ENCODE measurements at places on chromosomes 4 and X.
A peak's percentile ranks its signal among the peaks of the same experiment; 100 is the strongest.

GRCh38 chr4:17578482-17578891 lies 1.5 kb downstream of the LAP3 start:
- DNase-seq: no peak

DNA sequence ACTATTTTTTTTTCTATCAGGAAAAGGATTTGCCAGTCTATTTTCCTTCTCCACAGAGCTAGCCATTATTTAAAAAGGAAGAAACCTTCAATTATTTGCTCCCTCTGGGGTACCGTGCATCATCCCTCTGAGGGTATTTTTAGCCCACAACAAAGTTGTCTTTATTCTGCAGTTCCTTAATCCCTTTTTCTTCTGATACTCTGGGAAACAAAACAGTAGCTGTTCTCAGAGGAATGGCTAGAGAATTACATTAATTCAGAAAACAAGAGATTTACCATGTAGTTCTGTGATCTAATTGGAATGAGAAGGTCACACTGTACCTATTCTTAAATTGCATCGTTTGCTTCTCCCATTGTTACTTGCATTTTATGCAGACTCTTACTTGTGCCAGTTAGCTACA lies 1056.7 kb downstream of the STIM2 start:
- DNase-seq: no peak

GRCh38 chr4:86891762-86892635 lies at the start of gene C4orf36:
C4orf36 (minus strand) TSS chr4:86892422; CDS start chr4:86891520, 902 bp downstream.
- peak; percentile 76 for DNase-seq

GRCh38 chrX:110000847-110001713 lies 1.8 kb upstream of the TMEM164 start:
- no peak for DNase-seq

DNA sequence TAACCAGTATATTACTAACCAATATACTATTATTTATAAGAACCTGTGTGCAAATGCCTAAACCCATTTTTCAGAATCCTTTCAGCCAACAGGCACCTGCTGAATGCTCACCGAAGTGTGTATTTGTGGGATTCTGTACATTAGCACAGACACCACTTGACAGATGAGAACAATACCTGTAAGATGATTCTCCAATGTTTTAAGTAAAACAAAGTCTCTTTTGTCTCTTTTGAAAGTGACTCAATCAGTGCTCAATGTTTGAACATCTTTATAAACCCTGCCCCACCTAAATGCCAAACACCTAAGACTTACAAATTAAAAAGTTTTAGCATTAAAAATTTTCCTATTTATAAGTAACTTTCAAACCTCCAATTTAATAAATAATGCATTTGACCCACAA lies 763 bp downstream of the ASB9 start:
- DNase-seq: no peak

GRCh38 chr4:2852481-2852921 lies 8.9 kb downstream of the ADD1 start:
- no peak for DNase-seq

GRCh38 chr4:680551-680927 lies 6.2 kb downstream of the MYL5 start:
- DNase-seq: no peak

DNA sequence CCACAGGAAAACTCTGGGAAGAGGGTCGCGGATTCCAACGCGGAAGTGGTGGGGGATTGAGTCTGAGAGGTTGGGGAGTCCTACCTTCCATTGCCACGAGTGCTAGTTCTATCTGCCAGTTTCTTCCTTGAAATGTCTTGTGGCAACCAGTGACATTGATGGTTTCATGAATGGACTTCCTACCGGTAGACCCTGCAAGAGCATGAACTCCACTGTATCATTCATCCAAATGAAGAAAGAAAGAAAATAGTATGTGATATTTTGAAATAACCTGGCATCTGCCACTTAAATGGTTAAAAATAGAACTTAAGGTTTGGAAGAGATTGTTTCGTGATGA lies 1.1 kb upstream of the SLC10A7 start:
- DNase-seq: no peak

- no peak for DNase-seq
Measured at GRCh38 chr4:119116021-119116420, 19.6 kb upstream of the MYOZ2 start.

Data from progenitor cell of endocrine pancreas (in vitro differentiated cells).